Stimulated activated CD8-positive, alpha-beta memory T cell treated with anti-CD3 and anti-CD28 coated beads, Interleukin-2, amount 100 ng/mL, for 1 hour (primary cell): ENCODE measurements at places on chromosomes 1 and 21.

- no peak for DNase-seq
Observed at GRCh38 chr1:232416026-232416568, 213.8 kb downstream of the SIPA1L2 start.

DNA sequence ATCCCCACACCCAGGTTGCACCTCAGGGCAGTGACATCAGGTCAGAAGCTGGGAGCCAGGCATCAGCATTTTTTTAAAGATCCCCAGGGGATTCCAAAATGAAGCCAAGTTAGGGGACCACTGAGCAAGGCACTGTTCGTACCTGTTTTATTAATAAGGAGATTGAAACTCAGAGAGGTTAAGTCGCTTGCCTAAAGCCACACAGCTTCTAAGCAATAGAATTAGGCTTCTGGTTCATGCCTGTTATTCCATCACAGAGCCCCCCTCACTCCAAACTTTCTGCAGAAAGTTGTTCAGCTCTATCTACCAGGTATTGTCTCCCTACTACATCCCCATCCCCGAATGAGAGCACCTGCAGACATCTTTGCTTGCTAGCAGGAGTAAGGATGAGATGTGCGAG lies 28.7 kb downstream of the KCNN3 start:
- no peak for DNase-seq

DNA sequence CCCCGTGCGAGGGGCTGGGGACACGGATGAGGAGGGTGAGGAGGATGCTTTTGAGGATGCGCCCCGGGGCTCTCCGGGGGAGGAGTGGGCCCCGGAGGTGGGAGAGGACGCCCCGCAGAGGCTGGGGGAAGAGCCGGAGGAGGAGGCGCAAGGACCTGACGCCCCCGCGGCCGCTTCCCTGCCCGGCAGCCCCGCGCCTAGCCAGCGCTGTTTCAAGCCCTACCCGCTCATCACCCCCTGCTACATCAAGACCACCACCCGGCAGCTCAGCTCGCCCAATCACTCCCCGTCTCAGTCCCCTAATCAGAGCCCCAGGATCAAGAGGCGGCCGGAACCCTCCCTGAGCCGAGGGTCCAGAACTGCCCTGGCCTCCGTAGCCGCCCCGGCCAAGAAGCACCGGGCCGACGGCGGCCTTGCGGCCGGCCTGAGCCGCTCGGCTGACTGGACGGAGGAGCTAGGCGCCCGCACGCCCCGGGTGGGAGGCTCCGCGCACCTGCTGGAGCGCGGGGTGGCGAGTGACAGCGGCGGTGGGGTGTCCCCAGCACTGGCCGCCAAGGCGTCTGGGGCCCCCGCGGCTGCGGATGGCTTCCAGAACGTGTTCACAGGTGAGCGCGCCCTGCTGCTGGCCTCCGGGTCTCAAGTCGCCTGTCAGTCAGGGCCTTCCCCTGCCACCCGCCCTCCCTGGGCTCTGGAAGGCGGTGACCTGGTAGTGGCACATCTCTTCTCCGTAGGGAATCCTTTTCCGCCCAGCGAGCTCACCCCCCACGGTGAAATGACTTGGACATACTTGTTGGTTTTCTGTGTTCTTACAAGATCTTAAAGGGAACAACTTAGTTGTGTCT lies 1.7 kb downstream of the FMN2 start:
- DNase-seq: no peak

GRCh38 chr1:26078286-26079177 lies 11.1 kb upstream of the TRIM63 start:
- no peak for DNase-seq

- DNase-seq: no peak
Observed at GRCh38 chr21:37783016-37783415, 133.2 kb downstream of the KCNJ6 start.

DNA sequence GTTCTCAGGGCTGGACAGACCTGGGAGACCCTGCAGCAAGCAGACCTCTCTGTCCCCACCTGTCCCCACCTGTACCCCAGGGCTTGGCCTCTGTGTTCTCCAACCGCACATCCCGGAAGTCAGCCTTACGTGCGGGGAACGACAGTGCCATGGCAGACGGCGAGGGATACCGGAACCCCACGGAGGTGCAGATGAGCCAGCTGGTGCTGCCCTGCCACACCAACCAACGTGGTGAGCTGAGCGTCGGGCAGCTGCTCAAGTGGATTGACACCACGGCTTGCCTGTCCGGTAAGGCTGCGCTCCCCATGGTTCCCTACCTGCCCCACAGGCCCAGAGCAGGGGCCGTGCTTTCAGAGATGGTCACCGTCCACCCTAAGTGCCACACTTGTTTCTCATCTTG lies 36.5 kb downstream of the ACOT11 start:
- DNase-seq: no peak
